Heart left ventricle (tissue), 16 donors: ENCODE measurements at places on chromosomes 2 and 18. TPM values are rescaled to one million over a fixed set of nuclear protein-coding genes. Genes with fewer than 3 reads are reported as not detected.

DNA sequence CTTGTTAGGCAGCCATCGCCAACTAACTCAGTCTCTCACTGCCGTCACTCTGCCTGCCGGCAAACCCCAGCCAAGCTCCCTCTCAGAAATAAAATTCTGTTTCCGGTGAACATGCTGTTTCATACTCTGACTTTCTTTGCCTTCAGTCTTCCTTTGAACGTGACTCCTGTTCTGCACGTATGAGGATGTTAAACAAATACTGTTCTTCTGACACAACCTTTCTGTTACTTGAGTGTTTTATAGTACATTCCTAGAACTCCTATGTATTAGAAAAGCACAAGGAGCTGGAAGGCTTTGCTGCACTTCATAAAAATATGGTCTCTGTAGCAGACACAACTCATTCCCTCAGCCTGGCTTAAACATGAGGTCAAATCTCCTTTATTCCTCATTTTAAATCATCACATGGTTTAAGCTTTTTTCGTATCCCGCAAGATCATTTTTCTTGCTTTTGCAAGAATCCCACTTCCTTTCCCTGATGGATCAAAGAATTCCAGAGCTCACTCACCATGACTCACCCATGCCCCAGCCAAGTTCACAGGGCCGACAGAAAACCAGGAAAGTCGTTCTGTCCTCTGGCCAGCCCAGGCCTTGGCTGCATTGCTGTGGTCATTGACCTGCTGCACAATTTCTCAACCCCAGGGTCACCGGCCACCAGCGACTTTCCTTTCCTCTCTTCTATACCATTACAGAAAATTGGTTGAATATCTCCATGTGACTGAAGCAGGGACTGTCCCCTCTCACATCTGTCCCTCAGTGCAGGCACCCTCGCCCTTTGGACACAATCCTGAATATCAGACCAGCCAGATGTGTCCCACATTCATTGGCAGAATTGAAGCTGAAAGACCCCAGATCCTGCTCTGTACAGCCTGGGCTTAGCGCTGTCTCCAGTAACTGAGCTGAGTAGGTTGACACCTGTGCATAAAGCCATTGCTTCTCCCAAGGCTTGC, 183.1 kb upstream of the ARL4C start:
- no peaks in the 10 kb centered on the region for H3K27me3 ChIP-seq
- peak; percentile 79 for DNase-seq
- no peak overlapping the region for H3K27ac ChIP-seq
- H3K4me3 ChIP-seq: no peak overlapping the region
- no peaks in the 10 kb centered on the region for H3K36me3 ChIP-seq

GRCh38 chr2:226524381-226524843, 275.2 kb downstream of the IRS1 start:
- H3K36me3 ChIP-seq: no peaks in the 10 kb centered on the region
- no peak overlapping the region for H3K4me3 ChIP-seq
- H3K27me3 ChIP-seq: no peaks in the 10 kb centered on the region
- no peak for DNase-seq

- no peak overlapping the region for H3K4me3 ChIP-seq
- DNase-seq: no peak
- H3K27ac ChIP-seq: no peak overlapping the region
- no peaks in the 10 kb centered on the region for H3K36me3 ChIP-seq
Observed at GRCh38 chr2:180520921-180521581, 459.4 kb upstream of the UBE2E3 start.

DNA sequence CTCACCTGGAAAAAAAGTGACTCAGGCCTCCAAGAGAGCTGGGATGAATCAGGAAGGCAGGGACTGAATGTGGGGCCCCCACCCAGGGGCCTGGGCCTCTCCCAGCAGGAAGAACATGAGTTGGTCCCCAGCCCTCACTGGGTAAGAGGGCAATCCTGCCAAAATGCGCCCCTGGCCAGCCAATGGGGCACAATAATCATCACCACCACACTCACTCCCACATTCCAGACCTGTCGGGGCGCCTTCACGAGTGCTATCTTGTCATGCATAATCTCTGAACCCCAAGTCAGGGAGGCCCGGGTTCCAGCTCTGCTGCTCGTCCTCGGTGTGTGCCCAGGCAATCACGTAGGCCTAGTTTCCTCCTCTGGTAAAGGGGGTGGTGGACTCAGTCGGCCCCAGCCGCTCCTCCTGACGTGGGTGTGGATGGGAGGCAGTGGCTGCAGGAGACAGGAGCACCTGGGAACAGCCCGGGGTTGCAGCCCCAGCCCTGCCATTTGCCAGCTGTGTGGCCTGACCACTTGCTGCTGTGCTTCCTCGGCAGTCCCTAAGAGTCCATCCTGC, 115.1 kb downstream of the CYP26B1 start:
- no peak overlapping the region for H3K4me3 ChIP-seq
- no peak for DNase-seq
- no peak overlapping the region for H3K27ac ChIP-seq
- H3K27me3 ChIP-seq: no peaks in the 10 kb centered on the region
- no peaks in the 10 kb centered on the region for H3K36me3 ChIP-seq

GRCh38 chr2:128511731-128512378, 193.2 kb upstream of the HS6ST1 start:
- no peak for DNase-seq
- H3K4me3 ChIP-seq: no peak overlapping the region
- H3K36me3 ChIP-seq: no peaks in the 10 kb centered on the region

- H3K4me3 ChIP-seq: no peak overlapping the region
- no peaks in the 10 kb centered on the region for H3K27me3 ChIP-seq
- H3K4me1 ChIP-seq: peaks cover 4% of the 10 kb centered on the region
- no peaks in the 10 kb centered on the region for H3K36me3 ChIP-seq
Observed at GRCh38 chr18:67509741-67510391, 6.7 kb downstream of the DSEL start.

GRCh38 chr18:13272416-13272815, 53.9 kb downstream of the LDLRAD4 start:
- no peaks in the 10 kb centered on the region for H3K36me3 ChIP-seq
- DNase-seq: no peak
- H3K27me3 ChIP-seq: no peaks in the 10 kb centered on the region

DNA sequence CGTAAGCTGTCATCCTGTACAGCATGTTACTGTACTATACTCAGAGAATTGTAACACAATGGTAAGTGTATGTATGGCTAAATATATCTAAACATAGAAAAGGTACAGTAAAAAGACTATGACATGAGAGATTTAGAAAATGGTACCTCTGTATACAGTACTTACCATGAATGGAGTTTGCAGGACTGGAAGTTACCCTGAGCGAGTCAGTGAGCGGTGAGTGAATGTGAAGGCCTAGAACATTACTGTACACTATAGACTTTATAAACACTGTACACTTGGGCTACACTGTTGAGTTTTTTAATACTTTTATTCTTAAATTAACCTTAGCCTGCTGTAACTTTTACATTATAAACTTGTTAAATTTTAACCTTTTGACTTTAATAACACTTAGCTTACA, 1.5 kb downstream of the DDX18 start:
- peak overlapping the region; percentile 68 for H3K4me3 ChIP-seq
- H3K27ac ChIP-seq: no peak overlapping the region
- no peaks in the 10 kb centered on the region for H3K27me3 ChIP-seq
- no peak for DNase-seq
- no peaks in the 10 kb centered on the region for H3K4me1 ChIP-seq
- peaks cover 41% of the 10 kb centered on the region for H3K36me3 ChIP-seq

- no peaks in the 10 kb centered on the region for H3K27me3 ChIP-seq
- H3K27ac ChIP-seq: no peak overlapping the region
- H3K4me3 ChIP-seq: no peak overlapping the region
- no peaks in the 10 kb centered on the region for H3K36me3 ChIP-seq
- no peak for DNase-seq
Observed at GRCh38 chr2:118202707-118203303, 114.5 kb downstream of the INSIG2 start.

DNA sequence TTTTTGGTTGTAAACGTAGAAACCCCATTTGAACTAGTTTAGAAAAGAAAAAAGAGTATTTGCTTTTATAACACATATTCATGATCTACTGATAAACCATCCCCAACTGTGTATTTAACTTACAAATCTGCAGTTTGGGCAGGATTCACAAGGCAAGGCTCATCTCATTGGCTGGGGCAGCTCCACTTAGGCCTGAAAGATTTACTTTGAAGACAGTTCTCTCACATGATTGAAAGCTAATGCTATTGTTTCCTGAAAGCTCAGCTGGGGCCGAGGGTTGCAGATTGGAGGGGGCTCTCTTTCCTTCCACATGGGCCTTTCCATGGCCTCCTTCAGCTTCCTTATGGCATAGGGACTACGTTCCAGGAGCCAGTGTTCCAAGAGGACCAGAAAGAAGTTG, 47.4 kb downstream of the ARHGAP15 start:
- DNase-seq: no peak
- H3K4me1 ChIP-seq: no peaks in the 10 kb centered on the region
- H3K4me3 ChIP-seq: no peak overlapping the region
- no peak overlapping the region for H3K27ac ChIP-seq

DNA sequence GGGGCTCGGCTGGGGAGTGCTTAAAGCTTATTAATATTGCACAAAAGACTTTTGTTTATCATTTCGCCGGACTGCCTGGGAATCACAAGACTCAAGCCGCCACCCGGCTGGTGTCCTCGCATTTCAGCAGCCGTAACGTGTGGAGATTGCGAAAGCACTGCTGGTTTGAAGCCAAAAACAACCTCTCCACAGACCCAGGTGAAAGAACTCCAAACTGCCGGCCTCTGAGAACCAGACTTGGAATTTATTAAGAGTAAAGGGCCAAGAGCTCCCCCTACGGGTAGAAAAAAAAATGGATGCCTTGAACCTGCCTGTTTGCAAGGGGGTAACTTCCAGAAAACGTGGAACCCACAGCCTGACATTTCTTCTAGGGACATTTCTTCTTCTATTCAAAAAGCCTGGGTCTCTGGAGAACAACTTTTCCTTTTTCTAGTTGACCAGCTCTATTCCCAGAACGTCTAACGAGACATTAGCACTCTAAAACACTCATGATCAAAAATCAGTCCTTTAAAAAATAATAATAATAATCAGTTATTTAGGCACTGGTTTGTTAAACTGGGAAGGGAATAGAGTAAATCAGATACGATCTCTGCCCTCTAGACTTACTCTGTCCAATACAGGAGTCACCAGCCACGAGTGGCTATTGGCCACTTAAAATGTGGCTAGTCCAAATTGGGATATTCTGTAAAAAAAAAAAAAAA, 216.3 kb downstream of the C1D start:
- H3K27ac ChIP-seq: no peak overlapping the region
- peak; percentile 68 for DNase-seq
- peak overlapping the region; percentile 22 for H3K4me3 ChIP-seq
- H3K27me3 ChIP-seq: no peaks in the 10 kb centered on the region
- no peaks in the 10 kb centered on the region for H3K36me3 ChIP-seq

- DNase-seq: no peak
- H3K36me3 ChIP-seq: no peaks in the 10 kb centered on the region
- no peaks in the 10 kb centered on the region for H3K4me1 ChIP-seq
- H3K4me3 ChIP-seq: peak overlapping the region; percentile 32
- no peak overlapping the region for H3K27ac ChIP-seq
Observed at GRCh38 chr2:43831543-43832294, 6.9 kb downstream of the ABCG5 start.

DNA sequence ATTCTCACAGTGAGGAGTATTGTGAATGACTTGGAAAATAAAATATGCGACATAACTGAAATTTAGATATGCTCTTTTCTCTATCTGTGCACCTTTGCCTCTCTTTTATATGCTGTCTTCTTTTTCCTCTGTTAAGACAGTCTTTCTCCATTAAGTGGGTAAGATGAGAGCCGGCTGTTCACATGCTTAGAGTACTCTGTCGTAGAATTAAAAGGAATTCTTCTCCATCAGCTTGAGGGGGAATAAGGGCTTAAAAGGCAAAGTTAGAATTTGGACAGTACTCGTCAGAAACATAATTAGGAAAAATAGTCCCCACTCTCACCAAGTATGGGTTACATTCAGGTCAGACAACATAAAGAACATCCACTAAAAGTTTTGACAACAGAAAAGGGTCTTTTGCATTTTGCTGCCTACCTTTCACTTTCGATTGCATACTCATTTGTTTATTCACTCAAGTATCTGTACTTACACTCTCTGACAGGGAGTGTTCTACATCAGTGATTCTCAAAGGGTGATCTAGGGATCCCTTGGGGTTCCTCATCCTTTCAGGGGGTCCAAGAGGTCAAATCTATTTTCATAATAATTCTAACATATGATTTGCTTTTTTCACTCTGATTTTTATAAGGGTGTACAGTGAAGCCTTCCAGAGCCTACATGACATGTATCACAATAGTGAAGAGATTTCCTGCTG, 48.0 kb downstream of the ARHGAP15 start:
- peak overlapping the region; percentile 27 for H3K4me3 ChIP-seq
- H3K4me1 ChIP-seq: no peaks in the 10 kb centered on the region
- H3K27me3 ChIP-seq: no peaks in the 10 kb centered on the region
- DNase-seq: no peak
- no peak overlapping the region for H3K27ac ChIP-seq
- no peaks in the 10 kb centered on the region for H3K36me3 ChIP-seq

DNA sequence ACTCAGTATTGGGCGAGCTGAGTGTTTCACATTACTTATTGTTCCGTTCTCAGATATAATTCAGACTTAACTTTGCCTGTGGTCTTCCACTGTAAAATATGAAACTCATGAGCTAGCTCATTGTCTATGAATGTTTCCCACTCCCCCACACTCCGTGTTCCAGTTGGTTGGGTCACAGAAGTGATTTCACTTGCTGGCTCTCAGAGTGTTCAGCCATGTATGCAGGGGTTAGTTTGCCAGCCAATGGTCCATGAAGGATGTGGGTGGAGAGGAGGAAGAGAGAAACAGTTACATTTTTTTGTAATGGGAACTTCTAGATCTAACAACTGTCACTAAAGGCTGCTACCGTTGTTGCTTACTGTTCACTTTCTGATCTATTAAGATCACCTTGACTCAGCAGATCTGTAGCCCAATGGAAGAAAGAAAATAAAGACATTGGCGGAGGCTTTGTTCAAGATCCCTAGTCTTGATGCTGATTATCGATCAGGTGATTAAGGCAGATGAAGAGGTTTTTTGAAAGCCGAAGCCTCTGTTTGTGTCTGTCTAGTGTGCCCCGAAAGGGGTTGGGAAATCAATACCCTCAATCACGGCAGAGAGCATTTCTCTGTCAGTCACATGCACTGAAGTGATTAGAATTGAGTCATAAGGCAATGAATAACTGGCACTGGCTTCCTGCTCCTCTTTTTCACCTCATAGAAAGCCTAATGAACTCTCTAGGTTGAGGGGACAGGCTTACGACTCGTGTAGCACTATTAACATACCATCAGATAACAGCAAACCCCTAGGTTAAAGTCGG, 279.7 kb upstream of the FIGN start:
- H3K27me3 ChIP-seq: no peaks in the 10 kb centered on the region
- H3K4me3 ChIP-seq: peak overlapping the region; percentile 7
- DNase-seq: peak; percentile 25
- H3K27ac ChIP-seq: no peak overlapping the region
- H3K36me3 ChIP-seq: no peaks in the 10 kb centered on the region

MTA3 gene
- polyA plus RNA-seq: 11.9 TPM

PPP1R1C gene
- polyA plus RNA-seq: 18.7 TPM

NAT8 gene
- polyA plus RNA-seq: not detected

UGT1A4 gene
- not detected for polyA plus RNA-seq

IKZF2 gene
- 0.84 TPM for polyA plus RNA-seq

TTC27 gene
- polyA plus RNA-seq: 5.2 TPM

SCYGR4 gene
- not detected for polyA plus RNA-seq

OXER1 gene
- 0.22 TPM for polyA plus RNA-seq
